ENCODE measurements at places on chromosomes 11 and 22.

- DNase-seq = no peak
These were observed 588.9 kb upstream of the CADM1 start for GRCh38 chr11:116093065-116093464.

DNA sequence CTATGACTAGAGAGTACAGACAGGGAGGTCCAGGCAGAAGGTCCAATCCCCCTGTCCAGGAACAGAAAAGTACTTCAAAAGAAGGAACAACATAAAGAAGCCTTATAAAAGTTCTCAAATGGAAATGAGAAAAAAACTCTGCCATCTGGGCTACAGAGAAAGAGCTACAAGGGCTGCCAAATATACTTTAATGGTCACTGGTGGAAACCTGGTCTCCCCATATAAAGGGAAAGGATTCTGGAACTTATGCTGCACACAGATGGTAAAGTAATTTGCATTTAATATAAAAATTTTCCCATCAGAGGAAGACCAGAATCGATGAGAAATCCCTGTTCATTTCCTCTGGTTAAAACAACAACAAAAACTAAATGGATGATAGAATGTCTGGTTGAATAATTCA is 119.4 kb upstream of the MTMR2 start:
- DNase-seq = no peak

- no peak for DNase-seq
These were observed 1021.2 kb downstream of the TBC1D22A start for GRCh38 chr22:47783433-47784366.

DNA sequence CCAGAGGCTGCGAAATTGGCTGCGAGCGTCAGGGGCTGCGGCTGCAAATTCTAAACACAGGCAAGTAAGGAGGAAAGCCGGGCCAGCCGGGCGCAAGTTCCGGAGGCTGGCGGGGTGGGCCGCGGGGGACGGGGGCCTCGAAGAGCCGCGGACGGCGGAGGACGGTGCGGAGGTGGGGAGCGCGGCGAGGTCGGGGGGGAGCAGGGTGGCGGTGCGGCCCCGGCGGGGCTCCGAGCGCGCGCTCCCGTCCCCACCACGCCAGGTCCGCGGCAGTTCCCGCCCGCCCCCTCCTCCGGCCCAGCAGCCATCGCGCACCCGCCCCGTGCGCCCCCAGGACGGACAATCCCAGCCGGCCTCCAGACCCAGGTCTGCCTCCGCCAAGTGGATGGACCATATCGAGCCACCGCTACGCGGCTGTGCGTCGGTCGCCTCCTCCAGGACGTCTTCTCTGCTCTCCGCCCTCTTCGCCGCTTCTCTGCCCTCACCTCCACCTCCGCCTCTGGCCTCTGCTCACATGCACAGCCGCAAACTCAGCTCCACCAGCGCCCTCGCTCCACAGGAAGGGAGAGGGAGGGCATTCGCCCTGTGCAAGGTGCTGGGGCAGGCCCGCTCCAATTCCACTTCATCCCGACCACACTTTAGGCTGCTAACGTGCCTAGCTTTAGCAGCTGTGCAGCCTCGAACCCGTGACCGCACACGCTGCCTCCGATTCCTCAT is 7.2 kb downstream of the ELFN2 start:
- no peak for DNase-seq

- DNase-seq = no peak
These were observed 77.5 kb downstream of the CACNA1I start for GRCh38 chr22:39647836-39648629.

GRCh38 chr11:73154178-73154577 is 12.1 kb upstream of the FCHSD2 start:
- DNase-seq = peak; percentile 39

GRCh38 chr22:28332410-28332809 is 347.2 kb downstream of the TTC28 start:
- DNase-seq = no peak

- no peak for DNase-seq
These were observed 997 bp downstream of the TST start for GRCh38 chr22:37018086-37018814.

GRCh38 chr11:22711880-22712279 is 45.5 kb downstream of the GAS2 start:
- no peak for DNase-seq

GRCh38 chr11:86954269-86955110 is 705 bp downstream of the FZD4 start:
- no peak for DNase-seq

DNA sequence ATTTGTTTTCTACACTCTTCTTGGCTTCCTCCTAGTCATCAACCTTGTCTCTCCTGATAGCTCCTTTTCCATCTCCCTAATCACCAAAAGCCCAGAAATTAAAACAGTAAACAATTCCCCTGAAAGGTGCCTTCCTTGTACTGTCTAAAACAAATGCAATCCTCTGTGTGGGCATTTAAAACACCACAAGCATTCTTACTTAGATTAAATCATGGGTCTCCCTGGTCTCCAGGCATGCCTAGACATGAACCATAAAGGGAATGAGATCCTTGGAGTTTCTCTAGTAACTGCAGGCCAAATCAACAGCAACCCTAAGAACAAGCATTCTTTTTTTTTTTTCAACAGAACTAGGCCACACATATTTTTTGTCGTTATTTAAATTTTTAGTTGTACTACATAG is 1.9 kb downstream of the BTG4 start:
- DNase-seq = no peak

- DNase-seq = peak; percentile 58
These were observed 656 bp downstream of the SRRD start for GRCh38 chr22:26484360-26484706.

- DNase-seq = no peak
These were observed 192.2 kb upstream of the SORL1-AS1 start for GRCh38 chr11:121645001-121645400.

DNA sequence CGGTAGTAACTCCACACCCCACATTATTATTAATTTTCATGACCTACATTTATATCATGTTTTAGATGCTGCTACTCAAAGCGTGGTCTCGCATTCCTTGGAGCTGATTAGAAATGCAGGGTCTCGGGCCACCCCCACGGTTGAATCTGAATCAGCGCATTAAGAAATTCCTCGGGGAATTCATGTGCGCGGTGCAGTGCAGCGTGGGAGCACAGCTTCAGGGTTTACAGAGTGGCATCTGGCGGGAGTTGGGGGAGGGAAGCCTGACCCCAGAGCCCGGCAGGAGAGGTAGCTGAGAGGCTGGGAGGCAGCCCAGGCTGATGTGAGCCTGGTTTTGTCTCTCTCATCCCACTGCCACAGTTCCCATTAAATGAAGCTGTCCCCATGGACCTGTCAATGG is 48.1 kb upstream of the DAGLA start:
- no peak for DNase-seq

GRCh38 chr11:27084518-27084917 is 43.9 kb downstream of the BBOX1 start:
- no peak for DNase-seq

DNA sequence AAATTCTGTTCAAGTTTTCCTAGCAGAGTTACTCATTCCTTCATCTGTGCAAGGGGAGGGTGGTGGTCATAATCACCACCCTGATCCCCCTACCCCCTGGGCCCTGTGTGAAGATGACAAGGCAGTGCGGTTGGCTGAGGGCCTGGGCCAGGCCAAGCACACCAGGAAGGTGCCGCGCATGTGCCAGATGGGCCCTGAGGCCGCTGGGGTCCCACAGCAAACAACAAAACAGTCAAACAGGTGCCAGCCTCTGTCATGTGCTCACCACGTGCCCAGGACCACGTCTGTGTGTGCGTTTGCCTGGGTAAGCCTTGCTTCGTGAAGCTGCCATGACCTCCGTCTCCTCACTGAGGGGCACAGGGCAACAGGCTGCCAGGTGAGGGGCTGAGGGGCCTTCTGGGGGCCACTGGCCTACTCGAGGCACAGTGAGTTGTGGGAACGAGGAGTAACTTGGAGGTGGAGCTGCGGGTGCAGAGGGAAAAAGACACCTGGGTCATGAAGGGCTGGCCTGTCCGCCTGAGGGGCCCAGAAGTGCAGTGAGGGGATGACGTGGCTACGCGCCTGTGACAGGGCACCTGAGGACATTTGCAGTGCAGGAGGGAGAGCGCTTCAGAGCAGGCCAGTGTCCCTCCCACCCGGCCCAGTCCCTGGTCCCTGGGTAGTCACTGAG is 25.8 kb downstream of the RSPH14 start:
- DNase-seq = no peak

- DNase-seq = no peak
These were observed 56.6 kb upstream of the FDX1 start for GRCh38 chr11:110373051-110373702.

- no peak for DNase-seq
These were observed 65.0 kb upstream of the HMGXB4 start for GRCh38 chr22:35192129-35192918.

GRCh38 chr22:46861468-46862367 is 99.3 kb downstream of the TBC1D22A start:
- no peak for DNase-seq

DNA sequence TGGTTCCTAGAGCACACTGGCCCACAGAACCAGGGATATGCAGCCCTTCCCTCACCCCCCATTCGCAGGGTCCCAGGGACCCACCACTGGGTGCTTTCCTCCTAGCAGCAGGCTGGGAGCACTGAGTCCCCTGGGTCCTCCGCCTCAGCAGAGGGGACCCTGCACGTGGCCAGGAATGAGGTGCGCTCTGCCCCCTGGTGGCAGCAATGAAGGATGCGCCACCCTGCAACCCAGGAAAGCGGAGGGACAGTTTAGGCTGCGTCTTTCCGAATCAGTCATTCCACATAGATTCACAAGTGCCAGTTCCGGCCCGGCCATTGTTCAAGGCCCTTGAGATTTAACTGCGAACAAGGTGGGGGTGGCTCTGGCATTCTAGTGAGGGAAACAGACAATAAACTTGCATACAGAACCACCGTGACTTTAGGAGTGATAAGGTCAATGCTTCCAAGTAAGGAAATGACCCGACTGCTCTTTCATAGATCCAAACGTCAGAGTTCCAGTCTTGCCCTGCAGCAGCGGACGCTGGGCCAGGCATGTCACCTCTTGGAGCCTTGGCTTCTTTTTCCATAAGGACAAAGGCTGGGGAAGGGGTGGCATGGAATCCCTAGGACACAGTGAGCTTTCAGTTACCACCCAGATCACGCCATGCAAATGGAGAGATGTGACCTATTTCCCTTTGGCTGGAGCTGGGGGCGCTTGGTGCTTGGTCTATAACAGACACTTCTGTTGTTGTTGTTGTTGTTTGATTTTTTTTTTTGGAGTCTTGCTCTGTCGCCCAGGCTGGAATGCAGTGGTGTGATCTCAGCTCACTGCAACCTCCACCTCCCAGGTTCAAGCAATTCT is 7.7 kb downstream of the RIN1 start:
- DNase-seq = peak; percentile 80

DNA sequence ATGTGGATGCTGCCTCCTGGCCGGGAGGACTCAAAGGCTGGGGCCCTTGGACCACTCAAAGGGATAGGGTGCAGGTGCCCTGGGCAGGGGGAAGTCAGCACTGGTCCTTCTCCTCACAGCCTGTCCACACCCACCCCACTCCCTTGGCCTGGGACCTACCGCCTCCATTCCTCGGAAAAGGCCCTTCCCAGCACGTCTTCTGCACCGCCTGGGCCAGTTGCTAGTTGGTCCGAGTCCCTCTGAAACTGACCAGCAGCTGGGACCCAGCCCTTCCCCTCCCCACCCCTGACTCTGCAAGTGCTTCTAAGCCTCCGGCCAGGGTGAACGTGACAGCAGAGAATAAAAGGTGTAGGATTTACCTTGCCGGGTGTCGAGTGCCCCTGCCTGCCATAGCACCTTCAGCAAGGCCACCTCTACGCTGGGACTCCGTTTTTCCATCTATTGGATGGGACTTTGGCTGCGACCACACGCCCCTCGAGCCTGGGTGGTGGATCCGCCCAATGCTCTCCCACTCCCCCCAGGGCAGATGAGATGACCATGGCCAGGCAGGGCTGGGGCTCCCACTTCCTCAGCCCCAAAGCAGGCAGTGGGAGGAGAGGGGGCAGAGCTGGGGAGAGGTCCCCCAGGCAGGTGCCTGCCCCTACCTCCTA is 37.3 kb downstream of the OSBPL5 start:
- no peak for DNase-seq

GRCh38 chr11:57397394-57397990 is 7.0 kb upstream of the PRG2 start:
- DNase-seq = no peak

DNA sequence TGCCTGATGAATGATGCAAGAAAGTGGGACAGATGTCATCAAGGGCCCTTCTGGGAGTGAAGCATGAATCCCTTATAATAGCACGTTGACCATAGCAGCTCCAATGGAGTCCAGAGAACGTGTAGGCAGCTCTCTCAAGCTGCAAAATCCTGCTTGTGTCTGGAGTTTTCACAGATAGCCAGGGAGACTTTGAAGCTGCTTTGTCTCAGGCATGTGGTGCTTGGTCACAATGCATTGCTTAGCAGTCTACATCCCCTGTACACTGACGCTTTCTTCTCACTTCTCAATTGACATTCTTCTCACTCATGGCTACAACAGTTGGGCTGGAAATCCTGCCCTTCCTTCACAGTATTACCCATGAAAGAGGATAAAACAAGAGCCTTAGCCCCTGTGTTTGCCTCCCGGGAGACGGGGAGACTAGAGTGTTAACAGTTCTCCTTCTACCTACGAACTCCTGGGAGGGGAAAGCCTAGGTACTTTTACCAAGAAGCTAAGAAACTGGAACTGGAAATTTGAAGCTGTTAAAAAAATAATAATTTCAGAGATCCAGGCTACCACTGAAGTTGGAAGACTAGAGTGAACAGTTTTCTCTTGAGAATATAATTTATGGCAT is 20.7 kb upstream of the MMP7 start:
- no peak for DNase-seq

DNA sequence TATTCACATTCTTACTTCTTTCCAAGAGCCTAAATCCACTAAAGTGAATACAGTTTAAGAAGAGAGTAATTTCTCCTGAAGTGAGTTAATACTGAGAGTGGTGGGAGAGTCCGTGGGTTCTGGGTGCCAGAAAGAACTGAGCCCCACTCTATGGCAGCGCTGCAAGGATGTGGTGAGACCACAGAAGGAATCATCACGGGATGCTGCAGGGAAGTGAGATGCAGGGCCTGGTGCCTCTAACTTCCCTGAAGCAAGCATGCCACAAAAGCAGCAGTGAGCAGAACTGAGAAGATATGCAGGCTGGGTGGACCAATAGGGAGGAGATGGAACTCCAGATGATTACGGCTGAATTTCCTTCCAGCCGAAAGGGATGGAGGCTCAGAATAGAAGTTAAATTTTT is 5.0 kb upstream of the MMP12 start:
- no peak for DNase-seq
